ENCODE measurements at places on chromosomes 4 and X.

GRCh38 chr4:8528713-8529112 lies 51.5 kb upstream of the GPR78 start:
- DNase-seq: no peak

- no peak for DNase-seq
These were observed 64.0 kb downstream of the IGSF1 start for GRCh38 chrX:131225078-131225477.

DNA sequence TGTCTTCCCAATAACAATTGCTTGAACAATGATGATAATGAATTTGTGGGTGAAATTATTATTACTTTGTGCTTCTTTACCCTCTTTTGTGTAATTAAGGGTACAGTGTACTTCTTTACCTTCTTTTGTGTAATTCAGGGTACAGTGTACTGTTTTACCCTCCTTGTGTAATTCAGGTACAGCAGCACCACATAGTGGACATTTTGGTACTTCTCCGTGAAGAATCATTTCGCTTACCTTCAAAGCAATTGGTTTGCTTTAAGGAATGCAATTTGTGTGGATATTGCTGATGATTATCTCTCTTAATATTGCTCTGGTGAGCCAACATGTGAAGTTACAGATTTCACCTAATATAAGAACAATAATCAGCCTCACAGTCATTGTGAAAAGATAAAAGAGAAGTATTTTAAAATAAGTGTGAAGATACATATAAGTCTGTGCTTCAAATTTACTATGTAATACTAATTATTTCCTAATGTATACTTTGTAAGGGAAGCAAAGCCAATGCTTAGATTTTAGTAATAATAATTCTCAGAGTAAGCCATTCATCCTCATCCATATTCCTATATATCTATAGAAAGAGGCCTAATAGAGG lies 27.2 kb upstream of the SEC24B start:
- peak; percentile 52 for DNase-seq

DNA sequence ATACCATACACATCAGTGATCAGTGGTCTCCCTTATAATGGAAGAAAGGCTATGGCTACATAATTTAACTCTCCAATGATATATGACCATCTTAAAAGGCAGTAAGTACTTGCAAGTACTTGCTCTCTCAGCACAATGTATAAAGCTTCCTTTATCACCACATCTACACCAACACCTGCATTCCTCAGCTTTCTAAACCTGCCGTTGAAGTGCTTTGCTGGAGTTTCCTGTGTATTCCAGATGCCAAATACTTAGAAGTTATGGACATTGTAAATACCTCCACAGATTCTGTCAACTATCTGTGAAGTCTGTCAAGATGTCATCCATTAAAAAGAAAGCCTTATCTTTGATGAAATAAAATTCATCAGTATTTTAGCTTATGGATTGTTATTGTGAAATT lies 335.0 kb upstream of the GALNTL6 start:
- no peak for DNase-seq

GRCh38 chrX:124690495-124690894 lies 344.1 kb downstream of the SH2D1A start:
- no peak for DNase-seq

DNA sequence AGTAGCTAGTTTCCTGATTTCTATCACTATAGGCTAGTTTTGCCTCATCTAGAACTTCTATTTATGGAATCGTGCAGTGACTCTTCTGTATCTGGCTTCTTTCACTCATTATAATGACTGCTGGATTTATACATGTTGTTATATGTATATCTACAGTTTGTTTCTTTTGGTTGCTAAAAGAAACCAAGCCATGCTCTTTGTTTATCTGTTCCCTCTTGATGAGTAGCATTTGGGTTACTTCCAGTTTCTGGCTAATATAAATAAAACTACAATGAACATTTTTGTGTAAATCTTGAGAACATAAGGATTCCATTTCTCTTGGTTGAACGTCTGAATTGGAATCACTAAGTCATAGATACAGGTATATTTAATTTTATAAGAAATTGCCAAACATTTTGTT lies 73.9 kb downstream of the ARHGAP24 start:
- no peak for DNase-seq
